ENCODE measurements at places on chromosomes 13 and 19.
A peak's percentile ranks its signal among the peaks of the same experiment; 100 is the strongest.

GRCh38 chr13:47415048-47415447, 518.2 kb upstream of the HTR2A start:
- DNase-seq: no peak

DNA sequence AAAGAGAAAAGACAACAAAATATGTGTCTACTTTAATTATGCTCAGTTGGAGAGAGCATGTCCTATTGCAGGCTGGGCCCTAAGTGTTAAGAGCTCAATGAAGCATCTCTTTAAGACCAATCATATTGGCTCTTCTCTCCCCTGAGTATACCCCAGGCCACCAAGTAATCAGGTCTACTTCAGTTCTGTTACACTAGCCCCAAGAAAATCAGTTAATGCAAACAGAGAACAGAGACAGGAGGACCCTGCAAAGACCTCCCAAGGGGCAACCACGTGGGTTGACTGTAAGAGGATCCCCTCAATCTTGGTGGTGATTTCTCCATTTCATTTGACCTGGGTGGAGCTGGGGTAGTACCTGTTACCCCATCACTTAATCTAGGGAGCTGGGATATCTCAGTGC, 451.0 kb upstream of the ZNF507 start:
- DNase-seq: no peak

DNA sequence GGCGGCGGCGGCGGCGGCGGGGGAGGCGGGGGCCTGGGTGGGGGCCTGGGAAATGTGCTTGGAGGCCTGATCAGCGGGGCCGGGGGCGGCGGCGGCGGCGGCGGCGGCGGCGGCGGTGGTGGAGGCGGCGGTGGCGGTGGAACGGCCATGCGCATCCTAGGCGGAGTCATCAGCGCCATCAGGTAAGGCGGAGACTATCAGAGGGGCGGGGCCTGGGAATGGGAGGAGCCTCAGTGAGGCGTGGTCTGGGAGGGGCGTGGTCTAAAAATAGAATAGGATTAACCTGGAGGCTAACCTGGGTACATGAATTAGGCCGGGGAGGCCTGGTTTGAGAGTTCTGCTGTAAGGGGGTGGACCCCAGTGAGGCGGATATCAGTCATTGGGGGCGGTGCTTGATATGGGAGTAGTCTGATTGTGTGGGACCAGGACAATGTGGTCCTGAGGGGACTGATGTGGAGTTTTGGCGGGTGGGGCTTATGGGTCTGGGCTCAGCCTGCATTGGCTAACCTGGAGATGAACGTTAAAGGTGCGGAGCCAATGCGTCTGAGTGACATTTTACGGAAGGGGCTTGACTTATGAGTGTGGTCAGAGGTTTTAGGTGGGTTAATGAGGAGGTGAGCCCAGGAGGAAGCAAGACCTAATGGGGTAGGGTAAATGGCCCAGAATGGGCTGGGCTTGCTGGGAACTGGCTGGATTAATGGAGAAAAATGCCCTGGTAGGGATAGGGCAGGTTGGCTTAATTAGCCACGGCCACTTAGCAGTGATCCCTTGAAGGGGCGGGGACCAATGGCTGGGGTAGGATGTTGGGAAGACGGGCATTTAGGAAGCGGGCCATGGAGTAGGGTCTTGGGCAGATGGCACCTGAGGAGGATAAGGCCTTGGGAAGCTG, 1.4 kb downstream of the CAPNS1 start:
- peak; percentile 76 for DNase-seq

GRCh38 chr19:50020481-50020880, 4.7 kb downstream of the VRK3 start:
- peak; percentile 73 for DNase-seq

- no peak for DNase-seq
These were observed 2.5 kb downstream of the SSC5D start for GRCh38 chr19:55490478-55491432.

GRCh38 chr19:32889137-32889934, 19.8 kb upstream of the SLC7A9 start:
- DNase-seq: no peak

DNA sequence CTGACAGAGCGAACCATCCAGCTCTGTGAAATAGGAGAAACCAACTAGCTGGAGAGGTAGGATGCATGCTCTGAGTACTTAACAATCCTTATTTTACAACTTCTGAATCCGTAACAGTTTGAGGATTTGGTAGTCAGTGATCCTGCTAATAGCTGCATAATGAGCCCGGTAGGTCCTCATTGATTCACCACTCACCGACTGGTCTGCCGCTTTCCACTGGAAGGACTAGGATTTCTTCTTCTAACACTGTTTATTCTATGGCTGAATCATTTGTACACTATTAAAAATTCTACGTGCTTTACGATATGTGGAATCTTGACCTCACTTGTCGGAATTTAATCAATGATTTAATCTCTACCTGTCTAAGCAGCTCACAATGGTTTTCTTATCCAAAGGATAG, 33.9 kb downstream of the SPATA13 start:
- no peak for DNase-seq

DNA sequence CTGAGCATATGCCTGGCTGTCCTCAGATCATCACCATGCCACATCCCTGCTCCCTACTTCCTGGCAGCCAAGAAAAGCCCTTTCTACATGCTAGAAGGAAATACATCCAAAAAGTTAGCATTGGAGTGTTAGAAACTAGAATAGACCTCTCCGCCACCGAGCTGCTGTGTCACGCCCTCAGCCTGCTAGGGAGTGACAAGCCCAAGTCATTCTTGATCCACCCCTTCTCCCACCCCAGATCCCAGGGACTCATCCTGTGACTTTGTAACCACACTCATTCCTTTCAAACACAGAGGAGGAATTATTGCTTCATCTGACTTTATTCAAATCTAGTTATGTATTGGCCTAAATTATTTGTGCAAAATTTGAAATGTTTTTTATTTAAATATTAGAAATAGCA, 45.3 kb downstream of the POLR1D start:
- DNase-seq: no peak

- no peak for DNase-seq
These were observed 9.3 kb downstream of the IRF2BP1 start for GRCh38 chr19:45876411-45877197.

DNA sequence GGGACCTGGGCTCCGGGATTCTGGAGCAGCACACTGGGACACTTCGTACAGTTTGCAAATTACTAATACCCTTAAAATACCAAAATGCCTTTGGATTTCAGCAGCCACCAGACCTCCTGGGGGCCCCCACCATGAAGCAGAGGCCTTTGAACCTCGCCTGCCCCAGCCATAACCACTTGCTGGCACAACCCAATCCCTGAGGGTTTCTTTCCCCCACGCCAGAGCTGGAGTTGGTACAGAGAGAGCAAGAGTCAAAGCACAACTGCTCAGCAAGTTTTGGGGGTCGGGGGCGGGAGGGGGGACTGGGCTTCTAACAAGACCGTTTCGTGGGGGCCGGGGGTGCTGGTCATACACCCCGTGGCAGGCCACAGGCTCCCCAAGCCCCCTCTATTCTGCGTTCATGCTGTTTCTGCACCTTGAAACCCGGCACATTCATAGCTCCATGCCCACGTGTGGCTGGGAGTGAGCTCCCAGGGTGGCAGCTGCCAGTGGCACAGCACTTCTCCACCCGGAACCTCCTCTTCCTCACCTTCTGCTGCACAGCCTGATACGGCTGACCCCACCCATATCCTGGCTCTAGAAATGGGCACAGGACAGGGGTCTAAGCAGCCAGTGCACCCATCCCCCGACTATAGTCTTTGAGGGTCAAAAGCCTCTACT, 17.1 kb downstream of the PLEKHF1 start:
- DNase-seq: no peak

DNA sequence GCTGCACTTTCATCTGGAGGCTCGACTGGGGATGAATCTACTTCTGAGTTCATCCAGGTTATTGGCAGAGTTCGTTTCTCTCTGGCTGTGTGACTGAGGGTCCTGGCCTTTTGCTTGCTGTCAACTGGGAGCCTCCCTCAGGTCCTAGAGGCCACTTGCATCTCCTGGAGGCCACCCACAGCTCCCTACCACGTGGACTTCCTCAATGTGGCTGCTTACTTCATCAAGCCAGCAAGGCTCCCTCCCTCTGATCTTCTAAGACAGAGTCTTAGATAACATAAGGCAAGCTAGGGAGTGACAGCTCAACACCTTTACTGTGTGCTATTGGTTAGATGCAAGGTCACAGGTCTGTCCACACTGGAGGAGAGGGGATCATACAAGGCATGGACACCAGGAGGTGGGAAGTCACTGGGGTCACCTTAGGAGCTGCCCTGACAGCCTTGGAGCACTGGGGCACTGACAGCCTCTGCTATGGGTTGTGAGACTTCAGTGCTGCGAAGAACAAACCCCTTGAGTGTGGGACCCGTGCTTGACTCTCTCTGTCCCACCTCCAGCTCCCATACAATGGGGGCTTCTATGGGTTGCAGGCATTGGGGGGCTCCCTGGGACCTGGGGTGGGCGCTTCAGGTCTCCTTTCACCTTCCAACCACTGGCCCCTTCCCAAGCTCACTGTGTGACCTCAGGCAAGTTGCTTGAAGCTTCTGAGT, 5.3 kb downstream of the FAM187B start:
- no peak for DNase-seq

- DNase-seq: peak; percentile 26
These were observed 56.6 kb downstream of the FRY start for GRCh38 chr13:32087955-32088747.

DNA sequence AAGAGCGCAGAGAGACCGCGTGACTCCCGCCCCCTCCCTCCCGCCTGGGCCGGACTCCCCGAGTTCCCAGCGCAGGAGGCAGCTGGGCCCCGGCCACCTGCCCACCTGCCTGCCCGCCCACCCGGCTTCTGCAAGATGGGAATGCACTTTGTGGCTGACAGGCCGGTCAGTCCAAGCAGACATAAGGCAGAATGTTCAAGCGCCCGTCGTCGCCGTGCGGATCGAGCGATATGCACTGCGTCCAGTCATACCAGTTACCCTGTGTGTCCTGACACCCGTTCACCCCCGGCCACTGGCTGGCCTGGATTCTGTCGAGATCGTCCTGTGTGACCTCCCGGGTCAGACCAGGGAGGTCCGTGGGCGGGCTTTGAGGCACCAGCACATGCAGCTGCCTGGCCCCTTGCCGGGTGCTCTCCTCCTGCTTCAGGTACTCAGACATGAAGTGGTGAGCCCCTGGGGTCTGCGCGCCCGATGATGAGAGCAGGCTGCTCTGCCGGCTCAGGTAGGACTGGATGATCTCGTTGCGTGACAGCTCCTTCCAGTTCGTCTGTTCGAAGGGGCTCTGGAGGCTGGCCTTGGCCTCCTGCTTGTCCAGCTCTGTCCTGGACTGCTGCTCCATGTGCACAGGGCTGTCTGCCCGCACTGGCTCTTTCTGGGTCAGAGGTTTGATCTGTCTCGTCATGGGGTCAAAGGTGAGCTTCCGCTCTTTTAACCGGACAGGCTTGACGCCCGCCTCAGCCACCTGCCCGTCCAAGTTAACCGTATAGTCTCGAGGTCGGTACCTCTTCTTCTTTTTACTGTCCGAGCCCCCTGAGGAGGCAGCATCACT, 3.9 kb upstream of the SLC35E1 start:
- DNase-seq: no peak

DNA sequence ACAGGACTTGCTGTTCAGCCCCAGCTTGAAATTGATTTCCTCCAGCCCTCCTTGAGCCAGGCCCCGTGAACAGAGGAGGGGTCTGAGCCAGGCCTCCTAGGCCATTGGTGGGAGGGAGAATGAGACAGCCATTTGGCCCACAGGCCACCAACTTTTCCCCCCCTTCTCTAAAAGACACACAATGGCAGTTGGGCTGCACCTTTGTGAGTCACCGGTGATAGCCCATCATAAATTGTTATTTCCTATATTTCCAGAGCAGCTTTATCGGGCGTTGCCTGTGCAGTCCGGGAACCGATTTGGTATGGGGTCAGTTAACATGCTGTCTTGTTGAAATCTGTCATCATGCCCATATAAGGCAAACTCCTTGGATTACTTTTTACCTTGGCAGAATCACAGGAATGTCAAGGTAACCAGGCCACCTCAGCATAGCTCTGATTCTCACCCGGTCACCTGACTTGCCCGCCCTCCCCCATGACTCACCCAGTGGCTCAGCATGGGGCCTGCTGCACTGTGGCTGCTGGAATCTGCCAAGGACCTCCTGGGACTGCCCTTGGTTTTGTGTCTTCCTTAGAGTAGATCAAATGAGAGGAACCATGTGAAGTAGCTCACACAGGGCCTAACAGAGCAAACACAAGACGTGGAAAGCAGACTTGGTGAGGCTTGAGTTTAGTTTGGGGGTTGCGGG, 36.1 kb downstream of the ACTN4 start:
- peak; percentile 94 for DNase-seq

DNA sequence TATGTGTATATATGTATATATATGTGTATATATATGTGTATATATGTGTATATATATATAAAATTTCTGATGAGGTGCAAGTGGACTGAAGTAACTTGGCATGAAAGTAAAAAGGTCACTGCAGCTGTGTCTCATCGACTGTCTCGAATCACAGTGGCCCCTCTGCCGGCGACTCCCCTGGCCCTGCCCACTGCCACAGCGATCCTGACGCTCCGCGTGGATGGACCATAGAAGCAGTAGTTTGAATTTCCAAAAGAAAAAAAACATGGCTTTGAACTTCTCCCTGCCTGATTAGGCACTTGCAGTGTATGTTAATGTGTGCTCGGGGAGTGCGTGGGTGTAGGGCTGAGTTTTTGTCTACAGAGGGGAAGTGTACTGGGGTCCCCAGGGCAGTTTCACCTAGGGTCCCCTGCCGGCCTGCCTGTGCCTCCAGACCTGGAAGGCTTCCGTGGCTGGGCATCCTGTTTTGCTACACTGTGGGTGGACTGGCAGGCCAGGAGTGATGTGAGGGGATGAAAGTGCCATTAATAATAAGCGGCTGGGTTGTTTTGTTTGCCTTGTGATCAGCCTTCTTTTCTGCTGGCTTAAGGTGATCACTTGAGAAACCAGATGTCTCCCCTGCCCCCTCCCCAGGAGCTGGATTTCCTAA, 10.8 kb downstream of the ZIC5 start:
- no peak for DNase-seq

DNA sequence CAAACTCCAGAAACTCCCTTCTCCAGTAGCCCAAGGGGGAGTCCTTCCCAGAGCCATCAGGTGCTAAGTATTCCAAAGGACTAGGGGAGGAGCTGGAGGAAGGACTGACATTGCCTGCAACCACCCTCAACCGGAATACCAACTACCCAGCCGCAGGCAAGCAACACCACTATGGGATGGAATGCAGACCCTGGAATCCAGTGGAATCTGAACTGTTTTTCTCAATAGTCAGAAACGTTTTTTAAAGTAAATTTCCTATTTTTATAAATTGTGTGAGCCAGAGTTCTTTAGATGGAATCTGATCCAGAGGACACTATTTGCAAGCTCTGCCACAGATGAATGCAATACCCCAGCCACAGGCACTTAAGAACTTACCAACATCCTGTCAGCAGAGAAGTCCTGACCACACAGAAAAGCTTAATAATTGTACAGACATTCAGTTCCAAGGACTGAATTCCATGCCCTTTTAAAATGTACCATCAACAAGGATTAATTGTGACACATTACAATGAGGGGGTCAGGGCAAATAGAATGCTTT, 92.1 kb downstream of the USP12 start:
- DNase-seq: no peak

Measured in NCI-H2029 (cell line).